ENCODE measurements at places on chromosomes 12 and 14.

DNA sequence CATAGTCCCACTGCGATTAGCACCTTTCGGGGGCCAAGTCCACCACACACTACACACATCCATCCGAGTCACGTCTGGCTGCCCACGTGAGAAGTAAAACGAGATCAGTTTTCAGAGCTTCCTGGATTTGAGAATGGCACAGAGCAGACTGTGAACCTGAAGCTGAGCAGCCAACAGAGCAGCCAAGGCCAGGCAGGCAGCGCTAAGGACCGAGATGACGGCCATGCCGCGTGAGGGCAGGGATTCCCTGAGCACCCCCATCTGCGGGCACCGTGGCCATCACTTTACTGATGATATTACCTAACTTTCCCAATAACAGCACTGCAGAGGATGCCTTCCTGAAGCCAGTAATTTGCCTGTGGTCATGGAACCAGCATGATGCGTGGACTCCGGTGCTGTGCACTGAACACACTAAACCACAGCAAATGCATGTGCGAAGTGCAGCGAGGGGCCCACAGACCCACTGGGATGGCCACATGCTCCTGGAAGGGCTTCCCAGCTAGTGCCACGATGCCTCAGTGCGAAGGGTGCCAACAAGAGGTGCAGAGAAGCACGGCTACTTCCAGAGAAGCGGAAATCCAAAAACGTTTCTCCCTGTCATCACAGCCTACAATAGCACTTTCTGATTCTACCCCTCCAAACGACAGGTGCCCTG, 56.0 kb downstream of the RNF34 start:
- no peak for DNase-seq

- DNase-seq: no peak
These were observed 12.8 kb downstream of the TMCC3 start for GRCh38 chr12:94637390-94638113.

- DNase-seq: no peak
These were observed 827.6 kb downstream of the SLC6A15 start for GRCh38 chr12:84085046-84085445.

- DNase-seq: peak; percentile 76
These were observed at the start of gene RNF10 for GRCh38 chr12:120534203-120534702. RNF10 (plus strand) TSS chr12:120534356; CDS start chr12:120534812, 456 bp downstream.

DNA sequence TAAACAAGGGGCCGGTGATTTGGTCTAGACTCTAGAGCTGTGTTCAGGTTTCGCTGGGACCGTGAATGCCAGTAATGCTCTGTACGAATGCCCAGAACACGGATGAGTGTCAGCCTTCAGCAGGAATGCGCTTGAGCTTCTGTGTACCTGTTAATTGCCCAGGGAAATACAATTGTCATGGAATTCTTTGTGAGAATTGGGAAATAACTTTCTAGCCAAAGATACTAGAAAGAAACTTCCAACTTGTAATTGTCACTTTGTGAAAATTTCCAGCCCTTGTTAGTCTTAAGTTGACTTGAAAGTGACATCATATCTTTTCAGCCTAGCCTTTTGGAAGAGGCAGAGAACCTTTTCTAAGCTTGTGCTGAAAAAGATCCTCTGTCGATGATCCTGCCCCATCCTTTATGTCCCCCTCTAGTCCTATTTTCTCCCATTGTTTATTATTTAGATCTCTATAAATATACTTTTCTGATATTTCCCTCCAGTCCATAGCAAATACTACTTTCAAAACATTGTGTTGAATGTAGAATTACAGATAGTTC, 2.7 kb downstream of the CHST11 start:
- DNase-seq: no peak

DNA sequence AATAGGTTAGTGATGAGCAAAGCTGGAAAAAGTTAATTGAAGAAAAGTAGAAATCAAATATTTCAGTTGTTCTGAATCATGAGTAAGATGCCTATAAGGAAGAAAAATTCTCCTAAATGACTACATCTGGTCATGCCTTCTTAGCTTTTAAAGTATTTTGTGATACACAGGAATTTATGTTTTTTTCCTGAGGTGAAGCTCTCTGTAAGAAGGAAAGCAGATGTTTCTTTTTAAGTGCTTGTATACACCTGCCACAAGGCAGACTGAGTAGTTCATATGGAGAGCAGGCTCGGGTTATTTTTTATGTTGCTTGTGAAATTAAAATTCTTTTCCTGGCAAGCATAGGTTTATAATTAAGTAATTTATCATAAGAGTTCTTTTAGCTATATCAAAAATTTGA, 275.2 kb downstream of the RAD51B start:
- DNase-seq: no peak

DNA sequence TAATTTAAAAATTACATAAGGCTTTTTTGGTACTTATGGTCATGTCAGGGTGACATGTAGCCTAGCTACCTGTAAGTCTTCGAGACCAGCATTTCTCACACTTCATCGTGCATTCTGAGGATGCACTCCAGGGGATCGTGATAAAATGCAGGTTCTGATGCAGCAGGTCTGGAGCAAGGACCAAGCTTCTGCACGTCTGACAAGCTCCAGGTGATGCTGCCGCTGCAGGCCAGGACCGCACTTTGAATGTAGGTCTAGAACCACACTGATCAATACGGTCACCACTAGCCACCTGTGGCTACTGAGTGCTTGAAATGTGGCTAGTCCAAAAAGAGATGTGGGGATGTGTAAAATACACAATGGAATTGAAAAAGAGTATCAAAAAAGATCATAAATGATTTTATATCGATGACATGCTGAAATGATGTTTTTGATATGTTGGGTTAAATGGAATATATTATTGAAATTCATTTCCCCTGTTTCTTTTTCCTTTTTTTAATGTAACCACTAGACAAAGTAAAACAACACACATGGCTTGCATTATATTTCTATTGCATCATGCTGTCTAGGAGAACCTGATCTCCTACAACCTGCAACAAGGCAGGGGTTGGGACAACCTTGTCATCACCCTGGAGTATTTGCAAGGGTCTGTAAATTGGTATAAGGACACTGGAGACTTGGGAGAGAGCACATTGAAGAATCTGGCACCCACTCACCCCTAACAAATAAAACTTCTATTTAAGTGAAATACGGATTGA, 142.4 kb downstream of the DPF3 start:
- DNase-seq: no peak

DNA sequence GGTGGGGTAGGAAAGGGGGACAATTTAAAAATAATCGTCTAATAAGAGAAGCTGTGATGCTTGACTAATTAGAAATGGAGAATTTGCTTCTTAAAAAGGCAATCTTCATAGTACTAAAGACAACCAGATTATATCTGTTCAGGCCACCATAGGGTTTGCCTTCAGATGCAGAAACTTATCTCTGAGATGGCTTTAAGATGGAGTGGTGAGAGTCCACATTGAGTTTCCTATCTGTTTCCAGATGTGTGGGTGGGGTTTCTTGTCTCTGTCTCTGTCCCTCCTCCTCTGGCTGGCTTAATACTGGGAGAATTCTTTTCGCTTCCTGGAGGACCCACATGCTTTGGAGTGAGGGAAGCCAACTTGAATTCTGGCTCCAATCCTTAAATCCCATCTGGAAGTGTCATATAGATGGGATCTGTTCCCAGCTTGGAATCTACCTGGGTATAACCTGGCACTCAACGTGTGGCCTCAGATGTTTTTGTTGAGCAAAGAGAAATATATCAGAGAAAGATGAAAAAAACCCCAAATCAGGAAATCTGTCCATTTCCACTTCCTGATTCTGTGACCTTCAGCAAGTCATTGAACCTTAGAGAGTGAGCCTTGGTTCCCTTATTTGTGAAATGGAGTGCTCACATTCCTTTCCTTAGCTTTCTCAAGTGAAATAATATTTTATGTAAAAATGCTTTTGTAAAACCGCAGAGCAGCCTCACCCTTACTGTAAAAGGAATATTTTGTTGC, 66.4 kb downstream of the CHST11 start:
- no peak for DNase-seq

- no peak for DNase-seq
These were observed 37.3 kb upstream of the EML1 start for GRCh38 chr14:99755629-99756603.

- no peak for DNase-seq
These were observed 3.8 kb downstream of the GALNT16 start for GRCh38 chr14:69263771-69264170.

GRCh38 chr12:93839064-93839463, 161.9 kb downstream of the CRADD start:
- DNase-seq: no peak

DNA sequence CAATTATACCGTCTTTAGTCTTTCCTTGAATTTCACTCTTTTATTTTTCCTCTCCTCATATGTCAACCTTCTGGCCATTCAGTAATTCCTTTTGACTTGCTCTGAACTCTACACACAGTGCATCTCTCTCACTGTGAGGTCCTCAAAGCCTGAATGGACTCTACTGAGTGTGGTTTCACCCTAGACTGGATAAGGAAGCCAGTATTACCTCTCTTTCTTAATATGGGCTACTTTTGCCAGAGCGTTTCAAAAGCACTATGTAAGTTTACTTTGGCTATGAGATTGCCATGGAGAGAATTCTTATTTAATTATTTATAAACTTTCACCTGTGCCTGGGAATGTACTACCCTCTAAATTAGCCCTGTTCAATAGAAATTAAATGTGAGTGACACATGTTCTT, 343.5 kb upstream of the DDHD1 start:
- no peak for DNase-seq

DNA sequence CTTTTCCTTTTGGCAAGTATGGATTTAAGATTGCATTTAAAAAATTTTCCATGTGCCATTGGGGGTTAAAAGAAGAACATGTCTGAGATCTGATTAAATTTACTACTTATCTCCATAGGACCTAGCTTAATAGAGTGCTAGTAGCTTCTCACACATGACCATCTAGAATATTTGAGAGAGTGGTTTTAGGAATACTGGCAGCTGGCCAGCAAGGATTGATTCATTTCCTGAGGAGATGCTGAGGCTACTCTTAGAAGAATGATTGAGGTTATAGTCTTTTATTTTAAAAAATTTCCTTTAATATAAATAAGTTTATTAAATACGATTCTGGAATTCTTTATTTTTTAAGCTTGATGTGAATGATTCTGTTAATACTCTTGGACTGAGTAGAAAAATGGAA, 56.2 kb downstream of the MIPOL1 start:
- DNase-seq: no peak

- no peak for DNase-seq
These were observed 102.8 kb upstream of the RASSF8 start for GRCh38 chr12:25855716-25856115.

DNA sequence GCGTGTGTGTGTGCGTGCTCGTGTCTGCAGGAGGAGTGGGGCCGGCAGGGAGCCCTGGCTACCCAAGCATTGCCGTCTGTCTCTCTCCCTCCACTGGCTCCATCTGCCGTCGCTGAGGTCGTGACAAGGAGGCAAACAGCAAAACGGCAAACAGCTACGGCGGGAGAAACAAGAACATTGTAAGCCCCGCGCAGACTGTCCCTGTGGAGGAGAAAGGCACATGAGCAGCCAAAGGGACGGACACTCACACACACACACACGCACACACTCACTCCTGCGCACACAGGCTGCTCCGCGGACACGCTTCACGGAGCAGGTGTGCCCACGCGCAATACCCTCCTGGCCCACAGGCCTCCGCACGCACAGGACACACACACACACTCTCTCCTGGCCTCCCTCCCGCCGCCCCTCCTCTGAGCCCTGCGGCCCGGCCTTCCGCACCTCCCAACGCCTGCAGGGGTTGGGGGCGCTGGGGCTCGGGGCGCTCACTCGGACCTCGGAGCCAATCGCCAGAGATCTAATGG, 905 bp downstream of the CISTR start:
- no peak for DNase-seq

GRCh38 chr12:121613462-121613861, 12.9 kb upstream of the ORAI1 start:
- DNase-seq: no peak

DNA sequence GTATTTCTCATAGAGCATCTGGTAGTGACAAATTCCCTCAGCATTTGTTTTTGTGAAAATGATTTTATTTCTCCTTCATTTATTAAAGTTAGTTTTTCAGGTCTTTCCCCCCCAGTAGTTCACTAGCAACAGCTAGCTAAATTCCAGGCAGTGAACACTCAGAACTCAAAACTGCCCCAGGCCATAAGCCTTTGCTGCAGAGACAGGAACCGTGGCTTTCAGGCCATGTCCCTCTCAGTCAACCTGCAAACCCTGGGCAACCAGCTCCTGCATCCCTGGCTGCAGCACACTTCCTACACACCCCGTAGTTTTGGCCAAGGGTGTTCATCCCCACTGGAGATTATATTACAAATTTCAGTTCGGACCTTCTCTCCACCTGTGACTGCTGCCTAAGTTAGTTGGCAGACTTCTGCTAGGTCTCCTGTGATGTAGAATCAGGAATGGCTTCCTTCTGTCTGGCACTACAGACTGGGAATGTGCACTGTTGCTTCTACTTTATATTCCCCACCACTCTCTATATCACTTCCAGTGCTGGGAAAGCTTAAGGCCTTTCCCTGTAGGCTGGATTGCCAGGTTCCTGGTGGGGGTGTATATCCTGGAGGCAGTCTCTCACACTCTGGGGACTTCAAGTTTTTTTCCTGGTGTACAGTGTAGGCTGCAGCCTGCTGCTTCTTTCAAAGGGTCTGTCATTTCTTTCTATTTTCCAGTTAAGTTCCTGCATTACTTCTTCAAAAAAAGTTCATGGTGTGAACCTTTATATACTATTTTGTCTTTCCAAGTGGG, 924.4 kb upstream of the LRFN5 start:
- no peak for DNase-seq

DNA sequence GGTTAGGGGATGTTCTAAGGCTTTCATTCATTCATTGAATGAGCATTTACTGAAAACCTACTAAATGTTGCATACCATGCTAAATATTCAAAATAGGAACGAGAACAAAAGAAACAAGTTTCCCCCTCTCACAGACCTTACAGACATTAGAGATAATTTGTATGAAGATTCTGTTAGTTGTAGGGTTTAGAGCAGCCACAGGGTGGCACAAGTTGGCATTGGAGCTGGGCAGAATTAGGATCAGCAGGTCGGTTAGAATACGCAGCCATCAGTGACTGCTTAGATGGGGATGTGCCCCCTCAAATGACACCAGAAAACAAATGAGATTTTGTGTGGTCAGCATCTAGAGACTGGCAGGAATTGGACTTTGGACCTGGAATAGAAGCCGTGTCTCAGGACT, 166.3 kb upstream of the DAAM1 start:
- DNase-seq: no peak

DNA sequence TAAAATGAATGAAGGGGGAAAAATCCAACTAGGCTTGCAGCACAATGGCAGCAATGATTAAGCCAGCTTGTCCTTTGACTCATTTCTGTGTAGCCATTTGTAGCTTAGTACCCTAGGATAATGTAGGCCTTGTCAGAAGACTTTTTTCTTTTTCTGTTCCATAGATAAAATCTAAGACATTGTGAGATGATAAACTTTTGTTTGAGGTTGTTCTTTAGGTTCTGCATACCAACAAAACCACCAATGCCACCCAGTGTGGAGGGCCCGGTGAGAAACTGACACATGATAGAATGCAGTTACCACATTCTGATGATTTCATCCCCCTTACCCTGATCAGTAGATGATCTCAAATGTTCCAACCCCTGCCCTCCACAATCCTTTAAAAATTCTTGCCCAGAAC, 6.6 kb upstream of the KLRD1 start:
- DNase-seq: no peak
